ENCODE measurements at places on chromosomes 2 and 18.

GRCh38 chr2:235603659-235604058, 109.8 kb downstream of the AGAP1 start:
- DNase-seq: no peak

DNA sequence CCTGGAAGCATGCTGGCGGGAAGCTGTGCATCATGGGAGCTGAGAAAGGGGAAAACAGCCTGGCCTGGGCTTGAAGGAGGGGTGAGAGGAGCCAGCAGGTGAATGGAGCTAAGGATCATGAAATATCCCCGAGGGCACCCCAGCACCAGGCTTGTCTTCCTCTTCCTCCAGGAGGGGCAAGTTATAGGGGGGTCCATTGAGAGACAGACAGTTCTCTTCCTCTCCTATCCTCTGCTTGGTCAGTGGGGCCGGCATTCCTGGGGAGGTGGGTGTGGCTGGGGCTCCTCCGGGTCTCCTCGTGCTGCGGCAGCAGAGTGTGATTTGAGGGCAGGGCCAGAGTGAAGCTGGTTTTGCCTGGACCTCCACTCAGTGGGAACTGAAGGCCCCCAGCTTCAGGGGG, 78.9 kb downstream of the LIPG start:
- no peak for DNase-seq

DNA sequence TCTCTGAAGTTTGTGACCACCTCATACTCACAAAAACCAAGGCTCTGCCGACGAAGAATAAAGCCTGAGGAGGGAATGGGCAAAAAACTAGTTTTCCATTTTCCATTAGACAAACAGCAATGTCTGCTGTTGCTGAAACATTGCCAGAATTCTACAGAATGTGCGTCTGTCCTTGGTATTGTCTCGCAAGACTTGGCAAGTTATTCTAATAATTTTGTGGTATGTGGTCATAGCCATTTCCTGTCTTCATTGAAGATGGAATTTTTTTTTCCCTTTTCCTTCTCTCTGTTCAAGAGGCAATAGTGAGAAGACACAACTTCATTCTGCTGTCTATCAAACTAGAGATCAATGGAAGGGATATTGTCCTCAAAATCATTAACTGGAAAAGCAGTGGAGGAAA, 296.1 kb downstream of the RND3 start:
- DNase-seq: no peak

- DNase-seq: no peak
Observed at GRCh38 chr18:41870191-41870590, 84.8 kb upstream of the PIK3C3 start.

DNA sequence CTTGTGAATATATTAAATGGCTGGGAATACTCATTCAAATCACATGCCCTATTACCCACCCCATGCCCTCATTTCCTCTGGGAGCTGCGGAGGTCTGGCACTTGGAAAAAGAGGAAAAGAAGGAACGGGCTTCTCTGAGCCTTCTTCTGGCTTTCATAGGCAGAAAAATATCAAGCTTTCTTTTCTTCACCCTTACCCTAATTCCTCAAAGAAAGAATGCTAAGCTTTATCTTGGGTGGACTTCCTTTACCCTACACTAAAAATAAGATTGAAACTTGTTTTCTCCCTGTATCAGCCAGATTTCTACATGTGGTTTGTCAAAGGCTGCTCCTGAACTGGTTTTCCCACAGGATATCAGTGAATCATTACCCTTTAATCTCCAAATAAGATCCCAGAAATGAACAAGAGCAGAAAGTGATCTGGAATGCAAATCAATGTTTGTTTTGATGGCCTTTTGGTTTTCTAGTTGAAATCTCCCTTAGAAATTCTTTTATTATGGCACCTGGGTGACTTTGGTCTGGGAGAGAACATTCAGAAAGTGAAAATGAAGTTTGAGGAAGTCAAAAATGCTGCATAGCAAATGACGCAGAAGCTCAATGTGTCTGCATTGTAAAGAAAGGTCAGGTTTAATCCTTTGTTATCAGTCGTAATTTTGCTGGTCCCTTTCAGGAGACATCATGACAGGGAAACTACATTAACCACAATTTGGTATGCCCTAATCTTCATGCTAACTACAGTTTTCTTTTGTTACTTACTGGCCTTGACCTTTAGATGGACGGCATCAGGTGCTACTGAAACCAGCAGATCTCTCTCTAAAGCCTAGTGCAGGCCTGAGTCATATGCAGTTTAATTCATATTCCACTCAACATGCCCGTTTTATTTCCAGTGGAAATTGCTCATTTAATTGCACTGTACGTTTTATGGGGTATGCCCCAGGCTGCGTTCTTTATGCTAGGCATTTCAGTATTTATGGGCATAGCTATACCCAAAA, 46.6 kb upstream of the HNRNPA3 start:
- no peak for DNase-seq

DNA sequence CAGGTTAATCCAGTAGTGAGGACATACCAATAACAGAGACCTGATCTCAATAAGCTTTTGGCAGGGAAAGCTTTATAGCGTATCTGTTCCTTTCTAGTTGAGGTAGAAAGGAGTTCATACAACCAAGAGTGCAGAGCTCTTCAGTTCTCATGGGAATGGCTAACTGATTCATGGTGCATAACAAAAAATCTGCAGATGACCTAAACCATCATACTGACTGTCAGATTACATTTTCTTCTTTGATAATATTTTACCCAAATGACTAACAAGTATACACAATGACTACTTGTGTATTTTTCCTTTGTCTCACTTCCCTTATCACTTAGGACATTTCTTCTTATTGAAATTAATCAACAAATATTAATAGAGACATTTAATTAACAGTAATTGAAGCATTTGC, 140.0 kb upstream of the SERTAD2 start:
- no peak for DNase-seq

DNA sequence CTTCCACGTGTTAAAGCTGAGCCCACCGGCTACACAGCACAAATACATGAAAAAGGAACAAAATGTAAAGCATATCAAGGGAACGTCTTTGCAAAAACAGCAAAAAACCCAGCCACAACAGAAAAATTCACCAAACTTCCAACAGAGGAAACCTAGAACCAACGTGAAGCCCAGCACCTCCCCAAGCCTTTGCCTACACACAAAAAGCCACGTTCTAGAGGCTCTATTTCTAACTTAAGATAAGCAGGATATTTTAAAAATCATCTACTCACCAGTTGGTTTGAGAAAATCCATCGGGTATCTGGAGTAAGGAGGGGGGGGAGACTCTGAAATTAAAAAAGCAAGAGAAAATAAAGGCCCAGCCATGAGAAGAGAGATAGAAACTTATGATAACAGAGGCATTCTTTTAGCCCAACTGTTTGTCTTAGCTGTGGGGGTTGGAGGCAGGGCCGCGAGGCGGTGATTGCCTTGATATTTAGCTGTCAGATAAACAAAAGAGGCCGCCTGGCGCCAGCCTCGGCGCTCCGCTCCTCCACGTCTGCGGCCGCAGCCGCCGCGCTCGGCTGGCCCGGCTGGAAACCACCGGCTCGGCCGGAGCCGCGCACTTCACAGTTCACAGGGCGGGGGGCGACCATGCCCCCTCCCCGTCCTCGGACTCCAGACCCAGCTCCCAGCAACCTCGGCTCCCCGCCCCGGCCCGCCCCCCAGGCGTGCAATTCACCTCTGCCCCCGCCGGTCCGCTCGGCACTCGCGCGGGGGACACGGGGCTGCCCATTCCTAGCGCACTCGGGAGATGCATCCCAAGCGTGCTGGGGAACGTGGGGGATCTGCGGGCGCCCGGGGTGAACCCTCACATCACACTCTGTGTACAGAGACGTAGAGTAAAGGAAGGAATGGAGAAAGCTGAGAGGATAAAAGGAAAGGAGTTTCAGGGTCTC, 2.4 kb downstream of the SMAD7 start:
- DNase-seq: no peak

- DNase-seq: no peak
Observed at GRCh38 chr2:177254433-177255226, 9.9 kb downstream of the NFE2L2 start.

- DNase-seq: no peak
Observed at GRCh38 chr18:24200494-24201290, 61.8 kb downstream of the CABYR start.

- no peak for DNase-seq
Observed at GRCh38 chr2:62765619-62766376, 60.3 kb downstream of the EHBP1 start.

DNA sequence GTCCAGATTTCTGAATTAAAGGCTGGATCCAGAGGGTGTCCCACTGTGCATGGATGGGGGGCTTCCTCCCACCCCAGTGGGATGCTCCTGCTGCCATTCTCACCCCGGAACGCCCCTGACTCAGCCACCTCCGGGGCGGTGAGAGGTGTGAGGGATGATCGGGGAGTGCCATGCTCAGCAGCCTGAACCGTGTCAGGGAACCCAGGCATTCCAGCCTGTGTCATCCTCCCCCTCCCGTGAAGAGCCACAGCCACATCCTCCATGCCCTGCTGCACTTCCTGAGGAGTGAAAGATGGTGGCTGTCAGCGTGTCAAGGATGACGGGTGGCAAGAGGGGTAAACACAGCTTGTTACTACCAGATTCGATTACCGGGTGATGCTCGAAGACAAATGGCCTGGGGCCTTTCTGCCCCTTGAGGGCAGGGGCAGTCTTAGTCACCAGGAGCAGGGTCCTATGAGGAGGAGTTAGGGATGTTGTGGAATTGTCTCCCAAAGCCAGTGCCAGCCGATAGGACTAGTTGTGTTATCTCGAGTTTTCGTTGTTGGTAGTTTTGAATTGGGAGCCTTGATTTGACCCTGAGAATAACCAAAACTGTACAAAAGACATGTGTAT, 80.8 kb downstream of the TCF7L1 start:
- DNase-seq: no peak

All from stimulated activated CD8-positive, alpha-beta memory T cell treated with anti-CD3 and anti-CD28 coated beads, Interleukin-4, amount 100 ng/mL, for 48 hours (primary cell).